ENCODE measurements at places on chromosomes 5 and 9. TPM values are rescaled to one million over a fixed set of nuclear protein-coding genes. Genes with fewer than 3 reads are reported as not detected.

Gene RNF38
- 41.2 TPM for total RNA-seq

- DNase-seq, result no peak
These were observed 528.9 kb upstream of the ZNF462 start for GRCh38 chr9:106334081-106334480.

- DNase-seq, result no peak
These were observed 765 bp downstream of the MARCHF6 start for GRCh38 chr5:10354048-10354872.

GRCh38 chr9:130265431-130266235 is at the start of gene HMCN2:
TSS of gene HMCN2 (plus strand) at chr9:130265760. CDS start at chr9:130265879, 119 bp downstream.
- peak; percentile 70 for DNase-seq

DNA sequence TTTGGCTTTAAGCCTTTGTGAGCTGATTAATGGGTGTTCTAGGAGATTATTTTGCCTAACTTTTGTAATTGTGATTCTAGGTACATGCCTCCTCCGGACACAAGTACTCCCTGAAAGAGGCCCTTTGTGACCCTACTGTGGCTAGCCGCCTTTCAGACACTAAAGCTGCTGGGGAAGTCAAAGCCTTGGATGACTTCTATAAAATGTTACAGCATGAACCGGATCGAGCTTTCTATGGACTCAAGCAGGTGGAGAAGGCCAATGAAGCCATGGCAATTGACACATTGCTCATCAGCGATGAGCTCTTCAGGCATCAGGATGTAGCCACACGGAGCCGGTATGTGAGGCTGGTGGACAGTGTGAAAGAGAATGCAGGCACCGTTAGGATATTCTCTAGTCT is 13.6 kb downstream of the ITGA1 start:
- DNase-seq, result no peak

DNA sequence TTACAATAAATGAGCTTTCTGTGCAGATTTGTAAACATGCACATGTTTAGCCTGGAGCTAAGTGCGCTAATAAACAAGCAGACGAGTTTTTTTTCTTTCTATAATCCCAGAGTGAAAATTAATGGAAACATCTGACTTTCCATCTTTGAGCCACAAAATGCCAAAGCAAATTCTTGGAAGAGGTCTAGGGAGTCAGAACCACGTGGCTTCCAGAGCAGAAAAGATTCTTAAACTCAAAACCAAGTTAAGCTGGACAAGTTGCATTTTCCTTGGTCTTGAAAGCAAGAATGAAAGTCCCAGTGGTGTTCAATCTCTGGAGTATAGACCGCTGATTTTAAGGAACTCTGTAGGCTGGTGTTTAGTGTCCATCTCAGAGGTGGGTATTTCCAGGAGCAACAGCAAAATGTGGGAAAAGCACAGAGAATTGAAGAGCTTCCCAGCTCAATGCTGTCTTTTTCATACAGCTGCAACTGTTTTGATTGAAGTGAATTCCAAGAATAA is 71.4 kb downstream of the MYO10 start:
- DNase-seq, result no peak

DNA sequence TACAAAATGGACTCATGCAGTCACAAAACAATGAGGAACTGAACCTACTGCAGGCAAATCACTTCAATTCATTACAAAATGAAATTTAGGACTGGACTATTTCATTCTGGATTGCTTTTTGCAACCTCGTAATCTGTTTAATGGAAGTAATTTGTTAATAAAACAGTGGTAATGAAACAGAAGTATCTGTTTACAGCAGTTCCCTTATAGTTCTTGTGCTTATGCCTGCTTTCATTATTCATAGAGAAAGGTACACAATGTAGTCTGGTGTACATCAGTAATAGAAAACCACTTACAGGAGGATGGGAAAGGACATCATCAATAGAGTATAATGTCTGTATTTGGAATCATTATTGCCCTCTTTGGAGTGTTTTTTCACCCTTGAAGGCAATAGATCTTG is 389.2 kb upstream of the NUDT12 start:
- DNase-seq, result no peak

GRCh38 chr9:99680191-99680590 is 141.5 kb upstream of the NR4A3 start:
- no peak for DNase-seq

GRCh38 chr9:90290716-90291485 is 351.7 kb downstream of the DIRAS2 start:
- DNase-seq, result no peak

- DNase-seq, result no peak
These were observed 51.4 kb upstream of the PDZD2 start for GRCh38 chr5:31587546-31587945.

GRCh38 chr9:135165756-135166519 is 78.5 kb downstream of the OLFM1 start:
- no peak for DNase-seq

DNA sequence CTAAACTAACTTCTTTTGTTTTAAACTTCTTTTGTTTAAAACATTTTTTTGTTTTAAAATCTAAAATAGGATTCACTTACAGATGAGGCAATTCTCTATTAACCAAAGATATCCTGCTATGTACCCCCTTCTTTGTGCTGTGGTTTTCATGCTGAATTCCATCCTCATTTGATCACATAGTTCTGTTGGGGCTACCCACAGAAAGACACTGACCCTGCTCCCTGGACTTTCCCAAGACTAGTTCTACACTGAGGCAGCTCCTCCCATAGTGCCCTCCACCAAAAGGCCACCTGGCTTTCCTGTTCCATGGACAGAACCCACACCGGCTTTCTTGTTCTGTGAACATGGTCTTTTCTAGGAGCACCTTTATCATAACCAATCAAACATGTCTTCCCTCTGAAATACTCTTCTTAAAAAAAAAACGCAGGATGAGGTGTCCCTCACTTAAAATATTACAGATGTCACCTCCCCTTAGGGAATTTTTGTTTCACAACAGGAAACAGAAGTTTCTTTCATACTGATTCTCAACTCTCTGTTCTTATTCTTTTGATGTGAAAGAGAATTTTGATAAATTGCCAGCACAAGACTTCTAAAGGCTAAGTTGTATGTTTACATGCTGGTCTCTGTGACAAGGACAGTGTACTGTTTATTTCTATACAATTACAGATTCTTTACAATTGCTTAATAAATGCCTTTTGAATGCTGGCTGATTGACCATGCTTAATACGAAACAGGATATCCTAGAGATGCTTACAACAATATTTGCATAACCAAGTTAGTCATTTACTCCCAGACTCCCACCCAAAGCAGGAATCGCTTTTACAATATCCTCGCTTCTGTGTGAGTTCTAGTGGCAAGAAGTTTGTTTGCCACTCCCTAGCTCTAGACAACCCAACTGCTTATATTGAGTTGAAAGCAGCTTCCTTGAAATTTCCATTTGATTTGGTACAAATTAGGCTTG is 300.4 kb downstream of the DTWD2 start:
- no peak for DNase-seq
